NCI-H774 (cell line): ENCODE measurements at places on chromosomes 5 and 9.

DNA sequence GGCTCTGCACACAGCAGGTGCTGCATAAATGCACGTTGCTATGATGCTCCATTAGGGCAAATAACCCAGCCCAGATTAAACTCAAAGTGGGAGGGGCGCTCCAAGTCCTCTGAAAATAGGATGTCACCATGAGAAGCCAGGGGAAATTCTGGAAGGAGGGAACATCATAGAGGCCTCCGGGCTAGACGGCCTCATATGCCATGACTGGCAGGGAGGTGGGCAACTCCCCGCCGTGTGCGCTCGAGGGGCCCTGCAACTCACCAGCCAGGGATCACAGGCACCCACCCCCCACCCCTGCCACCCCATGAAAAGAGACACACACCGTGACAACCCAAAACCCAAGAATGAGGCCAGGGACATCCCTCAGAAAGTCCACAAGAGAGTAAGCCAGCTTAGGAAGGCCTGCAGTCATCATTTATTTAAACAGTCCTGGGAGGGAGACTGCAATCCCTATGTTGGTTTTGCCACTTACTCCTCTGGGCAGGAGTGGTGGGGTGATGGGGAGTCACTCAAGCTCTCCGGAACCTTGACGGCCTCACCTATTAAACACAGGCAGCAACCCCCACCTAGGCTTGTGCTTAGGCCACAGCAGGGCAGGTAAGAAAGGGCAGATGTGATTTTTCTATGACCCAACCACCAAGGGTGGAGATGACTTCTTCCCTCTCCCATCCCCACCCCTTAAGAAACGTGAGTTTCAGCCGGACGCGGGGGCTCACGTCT is 4.0 kb downstream of the VAV2 start:
- no peak for DNase-seq

- no peak for DNase-seq
Measured at GRCh38 chr9:80586786-80587330, 1015.1 kb downstream of the TLE4 start.

GRCh38 chr9:125239631-125240597 is 1.2 kb downstream of the HSPA5 start:
- DNase-seq, result no peak

DNA sequence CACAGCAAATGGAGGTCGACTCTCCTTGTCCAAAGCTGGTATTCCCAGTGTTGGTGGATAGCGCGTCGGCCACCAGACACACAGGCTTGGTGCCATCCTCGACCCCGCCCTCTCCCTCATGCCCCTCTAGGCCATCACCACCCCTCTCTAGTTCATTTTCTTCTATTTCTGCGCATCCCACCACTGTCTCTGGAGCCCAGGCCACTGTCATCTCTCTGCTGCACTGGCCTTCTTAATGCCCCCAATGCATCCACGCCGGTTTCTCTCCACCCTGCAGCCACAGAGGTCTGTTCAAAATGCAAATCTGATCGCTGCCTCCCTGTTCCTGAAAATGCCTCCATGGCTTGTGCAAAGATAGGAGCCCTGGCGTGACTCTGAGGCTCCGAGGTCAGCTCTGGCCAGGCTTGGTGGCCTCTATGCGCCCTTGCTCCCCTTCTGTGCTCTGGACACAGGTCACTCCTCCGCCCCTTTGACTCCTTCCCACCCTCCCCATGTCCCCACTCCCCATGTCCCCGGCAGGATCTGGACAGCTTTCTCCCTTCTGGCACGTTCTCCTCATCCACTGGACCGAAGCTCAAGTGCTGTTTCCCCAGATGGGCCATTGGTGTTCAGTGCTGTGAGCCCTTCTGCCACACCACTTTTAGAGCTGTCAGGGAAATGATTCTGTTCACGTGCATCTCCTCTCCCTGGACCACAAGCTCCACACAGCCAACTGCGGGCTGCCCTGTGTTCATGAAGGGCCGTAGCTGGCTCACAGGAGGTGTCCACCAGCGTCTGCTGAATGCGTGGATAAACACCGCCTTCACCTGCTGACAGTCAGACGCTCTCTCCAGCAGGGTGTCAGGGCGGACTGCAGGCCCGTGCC is 59.5 kb upstream of the RNF130 start:
- no peak for DNase-seq

GRCh38 chr9:127229691-127230417 is 34.7 kb upstream of the GARNL3 start:
- no peak for DNase-seq

DNA sequence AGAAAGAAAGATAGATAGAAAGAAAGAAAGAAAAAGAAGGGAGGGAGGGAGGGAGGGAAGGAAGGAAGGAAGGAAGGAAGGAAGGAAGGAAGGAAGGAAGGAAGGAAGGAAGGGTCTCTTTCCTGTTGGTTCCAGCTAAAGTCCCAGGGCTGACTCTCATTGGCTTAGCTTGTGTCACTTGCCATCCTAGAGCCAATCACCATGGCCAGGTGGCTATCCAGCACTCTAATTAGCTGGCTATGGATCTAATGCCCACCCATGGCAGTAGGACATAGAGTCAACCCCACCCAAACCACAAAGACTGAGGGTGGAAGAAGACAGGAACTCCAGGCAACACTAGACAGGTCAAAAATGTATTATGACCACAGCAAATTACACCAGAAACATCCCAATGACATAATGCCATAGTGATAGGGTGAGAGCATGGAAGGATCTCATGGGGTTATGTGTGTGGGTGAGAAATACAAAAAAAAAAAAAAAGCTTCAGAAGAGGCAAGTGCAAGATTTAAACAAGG is 10.8 kb upstream of the CPLX2 start:
- no peak for DNase-seq

- DNase-seq, result no peak
Measured at GRCh38 chr5:120464627-120465435, 731 bp downstream of the PRR16 start.

- no peak for DNase-seq
Measured at GRCh38 chr5:171299851-171300250, 9.2 kb upstream of the TLX3 start.

DNA sequence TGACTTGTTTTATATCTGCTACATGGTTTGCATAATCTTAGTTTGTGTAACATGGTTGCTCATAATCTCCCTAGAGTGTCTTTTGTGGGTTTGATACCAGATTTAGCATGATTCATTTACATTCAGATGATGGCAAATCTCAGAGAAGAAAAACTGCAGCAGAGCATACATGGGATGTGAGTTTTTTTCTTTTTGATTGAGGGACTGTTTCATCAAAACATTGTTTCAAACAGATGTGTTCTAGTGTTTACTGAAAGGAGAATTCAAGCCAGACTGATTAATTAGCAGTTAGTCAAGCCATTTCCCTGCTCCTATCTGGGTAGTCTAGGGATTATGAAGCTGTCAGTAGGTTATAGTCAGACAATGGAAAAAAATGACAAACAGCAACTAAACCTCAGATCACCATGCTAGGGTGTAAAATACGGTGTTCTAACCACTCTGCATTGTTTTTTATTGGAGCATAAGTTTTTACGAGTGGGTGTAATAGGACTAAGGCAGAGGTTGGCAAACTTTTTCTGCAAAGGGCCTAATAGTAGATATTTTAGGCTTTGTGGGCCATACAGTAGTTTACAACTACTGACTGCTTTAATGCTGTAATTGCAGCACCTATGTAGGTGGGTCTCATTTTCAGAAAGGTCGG is 10.5 kb upstream of the GDNF start:
- DNase-seq, result no peak

DNA sequence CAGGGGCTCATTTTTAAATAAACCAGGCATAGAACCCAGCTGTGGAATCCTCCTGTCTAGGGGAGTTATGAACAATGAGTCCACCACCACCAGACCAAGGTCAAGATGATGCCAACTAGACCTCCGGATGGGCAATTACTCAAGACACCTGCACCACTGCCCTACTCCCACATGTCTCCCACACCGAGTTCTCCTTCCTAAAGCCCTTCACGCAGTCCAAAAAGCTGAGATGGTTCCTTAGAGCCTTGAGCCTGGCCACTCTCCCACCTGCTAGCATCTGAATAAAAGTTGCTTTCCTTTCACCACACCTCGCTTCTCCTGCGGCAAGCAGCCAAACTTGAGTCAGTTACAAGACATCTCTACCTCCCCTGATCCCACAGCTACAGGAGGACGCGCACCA is 15.4 kb upstream of the PPP1R26 start:
- DNase-seq, result no peak

GRCh38 chr5:33270671-33271070 is 170.1 kb upstream of the TARS1 start:
- no peak for DNase-seq

DNA sequence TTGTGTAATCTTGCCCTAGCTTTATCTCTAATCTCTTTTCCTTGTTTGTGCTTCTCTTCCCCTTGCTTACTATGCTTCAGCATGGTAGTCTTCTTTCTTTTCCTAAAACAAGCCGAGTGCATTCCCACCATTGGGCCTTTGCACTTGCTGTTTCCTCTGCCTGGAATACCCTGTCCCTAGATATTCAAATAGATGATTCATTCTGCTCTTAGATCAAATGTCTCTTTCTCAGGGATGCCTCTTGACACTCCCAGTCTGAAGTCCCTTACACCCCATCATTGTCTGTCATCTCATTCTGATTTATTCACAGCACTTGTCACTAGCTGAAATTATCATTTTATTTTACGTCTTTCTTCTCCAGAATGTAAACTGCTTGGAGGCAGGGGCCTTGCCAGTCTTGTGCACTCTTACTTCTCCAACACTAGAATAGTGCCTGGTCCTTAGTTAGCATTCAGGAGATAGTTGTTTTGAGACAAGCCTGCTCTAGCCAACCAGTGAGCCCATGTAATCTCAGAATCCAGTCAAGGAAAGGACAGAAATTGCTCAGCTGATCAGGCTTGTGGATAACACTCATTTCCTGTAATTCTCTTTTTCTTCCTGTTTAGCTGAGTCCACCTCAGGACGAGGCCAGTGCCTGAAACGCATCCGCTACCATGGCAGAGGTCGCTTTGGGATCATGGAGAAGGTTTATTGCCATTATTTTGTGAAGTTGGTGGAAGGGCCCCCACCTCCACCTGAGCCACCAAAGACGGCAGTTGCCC is 25.4 kb downstream of the MRPL22 start:
- no peak for DNase-seq

DNA sequence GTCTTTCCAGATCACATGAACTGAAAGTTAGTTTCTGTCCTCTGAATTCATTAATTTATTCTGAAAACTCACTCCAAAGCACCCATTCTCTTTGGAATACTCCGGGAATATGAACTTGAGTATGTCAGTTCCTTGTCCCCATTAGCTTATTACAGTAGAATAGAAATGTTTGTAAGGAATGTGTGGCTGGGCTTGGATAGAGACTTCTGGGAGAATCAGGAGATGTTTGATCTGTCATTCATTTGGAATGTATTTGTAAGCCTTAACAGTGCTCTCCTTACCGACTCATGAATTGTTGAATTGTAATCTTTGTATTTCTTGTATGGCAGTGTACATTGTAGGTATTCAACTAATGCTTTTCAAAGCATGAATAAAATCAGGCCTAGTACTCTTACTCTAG is 548.4 kb downstream of the LRRC70 start:
- no peak for DNase-seq

DNA sequence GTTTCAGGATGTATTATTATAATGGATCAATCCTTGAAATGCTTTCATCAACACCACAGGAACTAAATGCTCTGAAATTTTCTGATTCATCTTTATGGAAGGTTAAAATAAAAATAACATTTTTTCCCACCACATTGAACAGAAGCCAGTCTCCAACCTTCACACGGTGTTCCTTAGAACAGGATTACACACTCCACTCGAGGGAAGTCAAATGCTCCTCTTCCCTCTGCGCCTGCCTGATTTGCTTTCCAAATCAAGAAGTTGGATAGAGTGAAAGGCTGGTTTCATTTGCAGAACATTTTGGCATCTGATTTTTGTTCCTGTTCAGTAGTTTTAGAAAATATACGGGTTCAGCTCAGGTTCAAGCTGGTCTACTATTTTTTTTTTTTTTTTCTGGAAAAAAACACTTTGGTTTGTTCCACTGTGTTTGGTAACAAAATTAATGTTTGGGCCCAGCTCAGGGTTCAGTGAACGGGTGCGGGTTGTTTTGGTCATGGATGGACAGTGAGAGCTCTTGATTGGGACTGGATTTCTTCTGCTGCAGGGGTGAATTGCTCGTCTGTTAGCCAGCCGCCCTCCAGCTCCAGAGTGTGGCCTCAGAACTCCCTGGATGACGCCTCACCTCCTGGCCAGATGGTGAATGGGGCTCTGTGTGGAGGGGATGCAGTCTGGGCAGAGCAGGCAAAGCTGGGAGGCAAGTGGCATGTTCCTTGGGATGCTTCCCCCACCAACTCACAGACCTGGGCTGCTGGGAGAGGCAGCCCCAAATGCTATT is 82.4 kb upstream of the STC2 start:
- no peak for DNase-seq

DNA sequence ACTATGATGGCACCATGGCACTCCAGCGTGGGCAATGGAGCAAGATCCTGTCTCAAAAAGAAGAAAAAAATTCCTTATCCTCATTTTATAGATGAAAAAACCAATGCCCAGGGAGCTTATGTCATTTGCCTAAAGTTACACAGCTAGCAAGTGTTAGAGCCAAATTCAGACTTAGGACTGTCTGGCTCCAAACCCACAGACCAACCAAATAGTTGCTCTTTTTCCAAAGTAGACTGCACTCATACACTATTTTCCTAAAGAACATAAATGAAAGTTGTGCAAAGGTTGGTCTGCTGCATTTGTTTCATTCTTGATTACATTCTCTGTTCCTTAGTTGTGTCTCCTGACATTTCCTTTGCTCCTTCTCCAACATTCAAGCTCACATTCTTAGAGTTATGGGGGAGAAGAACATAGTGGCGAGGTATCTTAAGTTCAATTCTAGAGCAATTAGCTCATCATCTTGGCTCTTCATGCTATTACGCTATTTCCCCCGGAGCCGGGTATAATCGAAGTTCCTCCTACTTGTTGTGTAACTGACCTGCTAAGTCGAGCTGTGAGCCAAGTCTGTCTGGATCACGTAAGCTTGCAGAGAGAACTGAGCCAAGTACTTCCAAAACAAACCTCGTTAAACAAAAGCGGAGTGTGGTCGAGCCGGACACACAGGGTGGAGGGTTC is 138.3 kb downstream of the RFK start:
- DNase-seq, result no peak

DNA sequence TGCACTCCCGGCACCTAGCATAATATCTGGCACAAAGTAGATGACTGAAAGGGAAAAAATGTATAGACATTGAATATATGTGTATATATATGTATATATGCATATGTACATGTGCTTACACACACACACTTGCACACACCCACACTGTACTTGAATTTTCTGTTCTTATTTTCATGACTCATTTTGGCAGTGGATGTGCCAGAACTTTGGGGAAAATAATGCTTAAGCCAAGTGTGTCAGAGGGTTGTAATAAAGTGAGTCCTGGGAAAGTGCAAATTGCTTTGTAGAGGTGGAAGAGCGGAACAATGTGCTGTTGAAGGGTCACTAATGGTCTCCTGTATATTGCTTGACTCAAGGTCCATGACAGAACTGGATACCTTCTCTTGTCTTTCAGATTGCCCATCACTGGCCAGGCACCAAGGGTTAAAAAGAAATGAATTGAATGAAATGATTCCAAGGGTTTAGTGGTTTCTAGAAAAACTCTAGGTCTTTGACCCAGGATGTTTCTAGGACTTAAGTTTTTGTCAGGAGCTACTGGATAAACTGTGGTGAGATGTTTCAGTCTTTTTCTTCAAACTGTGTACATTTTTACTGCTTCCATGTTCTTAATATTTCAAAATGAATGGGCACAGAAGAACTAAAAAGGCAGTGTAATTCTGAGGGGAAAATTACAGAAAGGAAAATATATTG is 129.9 kb upstream of the MOCS2 start:
- DNase-seq, result no peak
